ENCODE measurements at places on chromosomes 6 and 20.

DNA sequence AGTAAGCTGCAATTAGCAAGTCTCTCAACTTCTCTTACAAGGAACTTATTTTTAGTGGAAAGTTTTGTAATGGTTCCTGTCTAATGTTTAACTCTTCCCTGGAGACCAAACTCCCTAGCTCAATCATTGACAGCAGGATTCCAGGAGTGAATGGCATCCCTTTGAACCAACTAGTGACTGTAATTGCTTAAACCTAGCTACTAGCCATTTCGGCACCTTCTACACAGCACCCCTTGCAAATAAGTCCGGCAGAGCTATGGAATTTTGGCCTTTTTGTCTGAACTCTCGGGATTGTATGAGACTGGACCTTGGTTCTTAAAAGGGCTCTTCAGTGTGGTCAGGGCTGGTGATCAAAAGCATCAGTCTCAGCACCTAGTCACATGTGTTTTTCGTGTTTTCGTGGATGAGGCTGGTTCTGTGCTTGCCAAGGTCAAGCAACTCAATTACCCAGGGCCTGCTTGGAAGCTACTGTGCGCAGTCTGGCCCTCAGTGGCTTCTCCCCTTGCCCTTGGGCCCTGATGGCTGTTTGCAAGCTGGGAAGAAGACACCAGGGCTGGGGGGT, 135.3 kb upstream of the NEDD9 start:
- no peak for DNase-seq

- no peak for DNase-seq
These were observed 202.8 kb downstream of the CD83 start for GRCh38 chr6:14320332-14320731.

DNA sequence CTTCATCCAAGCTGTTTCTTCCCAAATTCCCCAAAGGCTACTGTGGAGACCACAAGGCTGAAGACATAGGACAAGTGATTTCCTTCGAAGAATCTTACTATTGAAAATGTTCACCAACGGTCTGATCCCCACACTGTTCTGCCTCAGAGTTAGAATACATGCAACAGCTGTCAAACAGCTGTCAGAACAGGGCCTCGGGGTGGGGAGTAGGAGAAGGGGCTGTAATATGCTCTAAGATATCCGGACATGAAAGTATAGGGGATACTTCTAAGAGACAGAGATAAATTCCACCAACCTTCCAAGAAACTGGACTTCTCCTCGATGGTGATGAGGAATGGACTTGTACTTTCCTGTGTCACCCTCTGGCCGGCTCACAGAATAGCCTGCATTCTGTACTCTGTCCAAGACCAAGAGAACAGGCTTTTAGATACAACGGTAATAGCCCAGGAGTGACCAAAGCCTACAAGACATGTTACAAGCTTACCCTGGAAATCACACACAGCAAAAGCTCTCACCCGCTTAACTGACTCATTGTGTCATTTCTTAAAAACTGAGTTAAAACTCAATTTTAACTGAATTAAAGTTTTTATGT, 69.2 kb upstream of the PTGIS start:
- no peak for DNase-seq

- no peak for DNase-seq
These were observed 17.6 kb upstream of the SYNJ2 start for GRCh38 chr6:157964100-157964499.

- DNase-seq: no peak
These were observed 127.9 kb upstream of the FOXO3 start for GRCh38 chr6:108432792-108433191.

DNA sequence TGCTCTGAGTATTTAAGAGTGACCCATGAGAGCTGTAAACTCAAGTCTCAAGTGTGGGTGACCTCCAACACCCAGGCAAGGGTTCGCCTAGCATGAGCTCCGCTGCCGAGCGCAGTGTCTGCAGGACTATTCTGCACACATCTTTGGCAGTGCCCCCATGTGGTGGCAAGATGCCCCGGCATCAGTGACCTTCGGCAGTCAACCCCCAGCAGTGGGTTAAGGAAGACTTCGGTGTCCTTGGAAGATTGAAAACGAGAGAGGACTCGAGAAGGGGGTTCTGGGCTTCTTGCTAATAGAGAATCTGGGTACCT, 43.1 kb downstream of the RBM38 start:
- DNase-seq: no peak

GRCh38 chr20:284172-284571, 6.4 kb downstream of the C20orf96 start:
- DNase-seq: no peak

GRCh38 chr6:43733471-43734293, 36.3 kb upstream of the VEGFA start:
- DNase-seq: no peak

DNA sequence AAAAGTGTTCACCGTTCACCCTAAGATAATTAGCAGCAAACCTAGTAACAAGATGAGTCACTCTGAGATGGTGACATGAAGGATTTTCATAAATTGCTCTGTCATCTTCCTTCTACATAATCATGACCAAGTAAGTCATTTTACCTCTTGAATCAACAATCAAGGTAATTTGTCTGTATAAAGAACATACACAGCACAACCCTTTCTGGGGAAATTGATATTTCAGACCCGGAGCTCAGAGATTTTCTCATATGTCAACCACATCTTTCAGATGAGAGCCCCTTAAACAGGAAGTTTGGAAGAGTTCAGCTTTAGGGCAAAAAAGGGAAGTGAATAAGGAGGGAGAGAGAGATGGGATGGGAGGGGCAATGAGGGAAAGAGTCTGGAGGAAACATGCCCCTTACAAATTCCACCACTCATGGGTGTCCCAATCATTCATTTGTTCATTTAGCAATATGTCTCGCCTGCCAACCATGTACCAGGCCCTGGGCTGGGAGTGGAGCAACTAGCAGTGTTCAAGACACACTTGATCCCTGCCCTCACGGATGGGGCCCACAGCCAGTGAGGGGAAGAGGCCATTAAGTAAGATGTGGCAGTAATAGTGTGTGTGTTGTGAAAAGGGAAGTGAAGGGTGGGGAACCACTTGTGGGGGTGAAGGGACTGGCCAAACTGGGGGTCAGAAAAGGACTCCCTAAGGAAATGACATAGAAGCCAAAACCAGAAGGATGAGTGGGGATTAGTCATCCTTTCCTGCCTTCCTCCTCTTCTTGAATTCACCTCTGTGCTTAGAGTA, 190.9 kb downstream of the MAFB start:
- DNase-seq: no peak

- no peak for DNase-seq
These were observed 187.6 kb upstream of the QKI start for GRCh38 chr6:163226836-163227485.

DNA sequence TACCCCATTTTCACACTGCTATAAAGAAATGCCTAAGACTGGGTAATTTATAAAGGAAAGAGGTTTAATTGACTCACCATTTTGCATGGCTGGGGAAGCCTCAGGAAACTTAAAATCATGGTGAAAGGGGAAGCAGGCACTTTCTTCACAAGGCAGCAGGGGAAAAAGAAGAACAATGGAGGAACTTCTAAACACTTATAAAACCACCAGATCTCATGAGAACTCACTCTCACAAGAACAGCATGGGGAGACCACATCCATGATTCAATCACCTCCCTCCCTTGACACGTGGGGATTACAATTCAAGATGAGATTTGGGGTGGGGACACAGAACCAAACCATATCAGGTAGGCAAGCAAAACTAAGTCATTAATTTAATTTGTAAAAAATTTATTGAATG, 343.2 kb downstream of the FRK start:
- no peak for DNase-seq

DNA sequence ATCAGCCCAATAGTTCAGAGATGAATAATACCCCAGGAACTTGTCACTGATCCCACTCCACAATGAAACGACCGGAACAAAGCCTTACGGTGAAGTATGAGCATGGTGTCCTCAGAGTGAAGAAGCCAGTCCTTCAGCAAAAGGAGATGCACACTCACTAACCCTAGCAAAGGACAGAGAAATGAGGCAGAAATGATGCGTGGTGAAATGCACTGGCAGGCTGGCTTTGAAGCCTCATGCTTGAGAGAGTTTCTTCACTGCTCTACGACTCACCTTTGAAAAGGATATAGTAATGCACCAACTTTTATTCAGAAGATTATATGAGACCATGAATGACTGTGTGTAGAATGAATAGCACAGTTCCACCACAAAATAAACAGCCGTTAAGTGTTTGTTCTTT, 74.8 kb downstream of the PHACTR1 start:
- DNase-seq: no peak

DNA sequence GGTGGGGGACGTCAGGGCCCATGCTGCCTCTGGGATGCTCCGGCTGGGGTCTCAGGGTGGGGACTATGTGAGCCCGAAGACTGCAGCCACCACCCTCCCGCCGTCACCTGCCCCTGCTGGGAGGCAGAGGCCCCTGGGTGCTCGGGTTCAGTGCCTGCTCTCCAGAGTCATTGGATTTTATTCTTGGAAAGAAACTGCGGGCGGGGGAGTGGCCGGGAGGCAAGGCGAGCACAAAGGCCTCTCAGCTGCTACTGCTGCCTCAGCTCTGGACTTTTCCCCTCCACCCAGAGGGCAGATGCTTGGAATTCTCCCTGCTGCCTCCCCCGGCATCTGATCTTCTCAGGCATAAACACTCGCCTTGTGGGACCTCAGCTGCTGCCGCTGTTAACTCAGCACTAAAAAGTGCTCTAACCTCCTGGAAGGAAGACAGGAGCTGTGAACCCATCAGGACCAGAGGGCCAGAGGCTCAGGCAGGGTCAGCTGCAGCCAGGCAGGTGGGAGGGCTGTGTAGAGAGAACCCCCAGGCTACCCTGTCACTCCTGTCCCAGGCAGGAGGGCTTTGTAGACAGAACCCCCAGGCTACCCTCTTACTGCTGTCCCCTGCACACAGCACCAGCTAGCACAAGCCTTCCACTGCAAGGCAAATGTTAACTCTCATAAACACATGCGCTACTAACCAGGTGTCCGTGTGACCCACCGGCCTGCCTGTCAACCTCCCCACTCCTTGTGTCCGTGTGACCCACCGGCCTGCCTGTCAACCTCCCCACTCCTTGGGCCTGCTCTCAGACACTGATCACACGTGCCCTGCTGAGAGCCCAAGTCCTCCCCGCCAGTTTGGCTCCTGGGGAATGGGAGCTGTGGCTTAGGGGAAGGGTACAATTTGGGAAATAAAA, 9.4 kb upstream of the FRMD1 start:
- peak; percentile 62 for DNase-seq

DNA sequence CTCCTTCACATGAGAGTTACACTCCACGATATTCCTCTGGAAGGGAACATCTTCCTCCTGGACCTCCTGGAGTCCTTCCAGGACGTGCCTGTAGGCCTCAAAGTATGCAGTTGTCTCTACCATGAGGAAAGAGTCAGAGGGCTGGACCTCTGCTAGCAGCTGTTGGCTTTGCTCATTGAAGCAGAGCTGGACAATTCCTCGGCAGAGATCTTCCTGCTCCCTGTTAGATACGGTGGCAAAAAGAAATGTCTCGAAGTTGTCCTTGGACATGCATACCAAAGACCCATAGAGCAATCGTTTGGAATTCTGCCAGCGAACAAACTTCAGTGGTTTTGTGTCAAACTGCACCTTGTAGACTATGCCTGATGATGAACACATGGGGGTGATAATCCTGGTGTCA, 7.7 kb downstream of the ZNFX1 start:
- no peak for DNase-seq

DNA sequence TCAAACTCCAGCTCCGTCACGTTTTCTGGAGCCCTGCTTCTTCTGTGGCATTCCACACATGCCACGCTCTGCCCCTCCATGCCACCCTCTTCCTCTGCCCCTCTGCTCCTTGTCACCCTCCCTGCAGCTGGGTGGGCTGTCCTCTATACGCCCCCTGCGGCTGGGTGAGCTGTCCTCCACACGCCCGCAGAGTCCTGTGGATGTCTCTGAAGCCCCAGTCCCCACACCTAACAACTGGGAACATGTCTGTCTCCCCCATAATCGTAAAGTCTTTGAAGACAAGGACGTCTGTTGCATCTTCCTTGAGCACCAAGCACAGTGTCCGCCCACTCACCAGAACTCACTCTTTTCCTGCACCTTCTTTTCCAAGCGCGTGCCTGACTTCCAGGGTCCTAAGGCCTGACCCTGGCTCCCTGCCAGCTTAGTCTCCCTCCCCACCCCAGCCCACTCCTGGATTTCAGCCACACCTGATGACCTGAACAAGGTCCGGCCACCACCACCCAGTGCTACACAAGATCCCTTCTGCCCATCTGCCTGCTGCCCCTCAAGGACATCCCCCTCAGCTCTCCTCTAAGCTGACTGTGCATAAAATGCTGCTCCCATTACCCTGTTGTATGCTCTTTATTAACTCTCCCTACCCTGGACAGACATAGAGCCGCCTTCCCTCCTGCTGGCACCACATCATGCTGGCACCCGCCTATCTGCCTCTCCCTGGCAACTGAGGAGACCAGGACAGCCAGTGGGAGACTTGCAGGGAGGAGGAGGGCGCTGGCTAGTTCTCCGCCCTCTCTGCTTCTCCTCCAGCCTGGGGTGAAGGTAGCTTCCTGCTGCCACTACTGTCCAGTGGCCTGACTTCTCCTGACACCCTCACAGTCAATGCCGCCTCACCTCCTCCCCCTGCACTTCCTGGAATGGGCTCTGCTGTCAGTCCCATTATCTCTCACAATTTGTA, 10.7 kb upstream of the PRR18 start:
- no peak for DNase-seq

GRCh38 chr6:109299776-109300564, 82.3 kb downstream of the CD164 start:
- no peak for DNase-seq

GRCh38 chr20:20371681-20372080, 3.8 kb downstream of the INSM1 start:
- DNase-seq: no peak

DNA sequence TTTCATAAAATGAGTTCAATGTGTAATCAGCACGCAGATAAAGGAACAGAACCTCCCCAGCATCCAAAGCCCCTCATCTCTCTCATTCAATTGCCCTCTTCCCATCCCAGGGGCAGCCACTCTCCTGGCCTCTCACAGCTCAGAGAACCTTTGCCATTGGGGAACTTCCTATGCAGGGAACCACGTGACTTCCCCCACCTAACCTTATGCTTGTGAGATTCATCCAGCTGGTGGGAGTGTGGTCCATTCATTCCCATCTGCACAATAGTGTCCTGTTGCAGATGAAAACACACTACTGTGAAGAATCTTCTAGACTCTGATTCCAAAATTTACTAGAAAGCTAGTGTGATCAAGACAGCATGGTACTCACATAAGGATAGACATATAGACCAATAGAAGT, 299.3 kb downstream of the CDH4 start:
- no peak for DNase-seq

GRCh38 chr6:119497988-119498727, 148.6 kb upstream of the MAN1A1 start:
- no peak for DNase-seq

GRCh38 chr20:46458866-46459750, 52.7 kb upstream of the ELMO2 start:
- DNase-seq: peak; percentile 54
